Epithelial cell of alveolus of lung (primary cell): ENCODE measurements at places on chromosomes 6 and 20. TPM values are rescaled to one million over a fixed set of nuclear protein-coding genes. Genes with fewer than 3 reads are reported as not detected.

ECT2L gene
- not detected in 2 replicates for total RNA-seq

HCRTR2 gene
- not detected in 2 replicates for total RNA-seq

POU5F1 gene
- not detected in 2 replicates for total RNA-seq

C6orf132 gene
- 1.5 and 3.9 TPM in 2 replicates for total RNA-seq

REV3L gene
- total RNA-seq: 8.4 and 54.2 TPM in 2 replicates

ULBP1 gene
- total RNA-seq: 0.88 and 2.6 TPM in 2 replicates

CST1 gene
- total RNA-seq: 5.9 and 171 TPM in 2 replicates

PDYN gene
- total RNA-seq: not detected in 2 replicates
